ENCODE measurements at places on chromosomes 12 and 14.

- no peak for DNase-seq
These were observed 113.5 kb downstream of the SCARB1 start for GRCh38 chr12:124750149-124750656.

DNA sequence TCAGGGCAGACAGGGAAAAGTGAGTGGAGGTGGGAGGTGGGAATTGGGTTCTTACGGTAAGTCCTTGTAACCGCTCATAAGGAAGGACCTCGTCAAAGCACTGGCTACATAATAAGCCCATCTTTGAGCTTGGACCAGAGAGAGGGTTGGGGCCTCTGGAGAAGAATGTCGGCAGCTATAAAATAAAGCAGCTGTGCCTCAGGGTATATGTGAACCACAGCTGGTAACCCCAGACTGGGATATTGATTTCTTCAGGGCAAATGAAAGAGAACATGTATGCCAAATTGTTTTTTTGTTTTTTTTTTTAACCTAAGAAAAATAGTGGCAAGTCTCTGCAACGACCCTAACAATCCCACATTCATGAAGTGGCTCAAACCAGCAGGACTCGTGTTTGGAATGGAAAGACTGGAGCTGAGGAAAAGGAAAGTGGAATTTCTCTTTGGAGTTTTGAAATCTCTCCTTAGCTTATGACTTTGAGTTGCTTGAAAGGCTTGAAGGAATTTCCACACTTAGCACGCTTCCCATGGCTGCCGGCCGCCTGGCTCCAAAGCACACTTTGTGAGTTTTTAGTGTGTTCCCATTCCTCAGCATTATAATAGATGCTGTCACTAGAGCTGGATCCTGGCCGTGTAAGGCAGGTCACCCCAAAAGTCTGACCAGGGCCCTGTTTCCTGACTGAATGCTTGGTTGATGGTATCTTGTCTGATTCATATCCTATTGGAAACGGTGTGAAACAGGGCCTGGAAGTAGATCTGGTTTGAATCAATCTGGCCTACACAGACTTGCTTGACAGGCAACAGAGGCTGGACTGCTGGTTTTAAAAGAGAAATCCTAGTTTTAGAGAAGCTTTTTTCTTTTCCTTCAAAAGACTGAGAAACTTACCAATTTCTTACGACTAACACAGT lies 244.7 kb downstream of the MSRB3 start:
- DNase-seq = no peak

DNA sequence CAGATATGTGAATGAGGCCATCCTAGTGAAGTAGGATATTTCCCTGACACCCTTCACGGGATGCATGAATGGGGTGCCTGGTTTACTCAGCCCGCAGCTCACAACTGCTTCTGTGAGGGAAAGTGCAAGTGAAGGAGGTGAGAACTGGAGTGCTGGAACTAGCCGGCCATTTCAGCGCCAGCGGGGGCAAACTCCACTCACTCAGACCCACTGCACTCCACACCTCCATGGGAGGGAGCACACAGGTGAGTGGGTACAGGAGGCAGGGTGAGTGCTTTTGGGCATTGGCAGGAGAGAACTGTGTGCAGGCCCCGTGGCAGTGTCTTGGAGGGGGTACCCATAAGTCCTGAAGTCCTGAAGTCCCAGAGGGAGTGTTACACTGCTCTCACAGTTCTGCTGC lies 1008.4 kb downstream of the SLC6A15 start:
- no peak for DNase-seq

DNA sequence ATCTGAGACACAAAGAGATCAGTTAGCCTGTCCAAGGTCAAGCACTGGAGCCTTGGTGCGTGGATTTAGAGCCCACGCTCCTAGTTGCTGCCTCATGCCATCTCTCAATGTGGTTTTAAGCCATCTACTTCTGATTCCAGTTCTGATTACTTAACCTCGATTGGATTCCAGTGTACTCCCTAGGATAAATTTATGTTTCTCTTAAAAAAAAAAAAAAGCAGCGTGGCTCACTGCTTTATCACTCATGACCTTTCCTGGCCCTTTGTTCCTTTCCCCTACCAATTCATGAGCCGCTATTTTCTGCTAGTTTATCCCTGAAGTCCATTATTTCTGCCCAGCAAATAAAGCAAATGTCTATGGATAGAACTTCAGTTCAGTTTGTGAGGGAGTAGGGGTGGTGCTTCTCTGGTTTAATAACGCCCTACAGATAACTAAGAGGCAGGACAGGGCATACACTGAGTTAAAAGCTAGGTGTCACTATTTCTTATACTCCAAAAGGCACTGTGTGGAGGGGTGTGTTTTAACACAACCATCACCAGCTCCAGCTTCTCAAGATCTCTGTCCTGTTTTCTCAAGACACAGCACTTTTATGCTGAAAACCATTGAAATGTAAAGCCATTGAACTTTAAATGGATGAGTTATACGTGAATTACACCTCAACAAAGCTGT lies 9.8 kb upstream of the PARP11 start:
- no peak for DNase-seq

- DNase-seq = no peak
These were observed 114.0 kb upstream of the FAR2 start for GRCh38 chr12:29035112-29035511.

GRCh38 chr14:99177886-99178835 lies 93.8 kb downstream of the BCL11B start:
- DNase-seq = no peak

DNA sequence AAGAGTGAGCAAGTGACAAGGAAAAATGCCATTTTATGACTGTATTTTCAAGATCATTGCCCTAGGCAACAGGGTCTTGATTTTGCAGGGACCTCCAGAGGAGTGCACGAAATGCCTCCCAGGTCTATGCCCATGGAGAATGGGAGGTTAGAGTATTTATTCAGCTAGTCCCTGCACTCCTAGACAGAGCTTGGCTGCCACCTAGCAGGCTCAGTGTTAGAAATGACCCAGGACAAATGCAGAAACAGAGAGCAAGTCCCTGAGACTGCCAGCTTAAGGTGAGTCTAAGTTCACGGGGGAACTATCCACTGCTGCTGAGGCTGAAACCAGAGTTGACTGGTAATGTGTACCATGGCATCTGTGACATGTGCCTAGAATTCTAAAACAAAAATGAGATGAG lies 506.4 kb downstream of the MED13L start:
- no peak for DNase-seq

Data from T-cell (primary cell).